ENCODE measurements at places on chromosomes 12 and 14.

DNA sequence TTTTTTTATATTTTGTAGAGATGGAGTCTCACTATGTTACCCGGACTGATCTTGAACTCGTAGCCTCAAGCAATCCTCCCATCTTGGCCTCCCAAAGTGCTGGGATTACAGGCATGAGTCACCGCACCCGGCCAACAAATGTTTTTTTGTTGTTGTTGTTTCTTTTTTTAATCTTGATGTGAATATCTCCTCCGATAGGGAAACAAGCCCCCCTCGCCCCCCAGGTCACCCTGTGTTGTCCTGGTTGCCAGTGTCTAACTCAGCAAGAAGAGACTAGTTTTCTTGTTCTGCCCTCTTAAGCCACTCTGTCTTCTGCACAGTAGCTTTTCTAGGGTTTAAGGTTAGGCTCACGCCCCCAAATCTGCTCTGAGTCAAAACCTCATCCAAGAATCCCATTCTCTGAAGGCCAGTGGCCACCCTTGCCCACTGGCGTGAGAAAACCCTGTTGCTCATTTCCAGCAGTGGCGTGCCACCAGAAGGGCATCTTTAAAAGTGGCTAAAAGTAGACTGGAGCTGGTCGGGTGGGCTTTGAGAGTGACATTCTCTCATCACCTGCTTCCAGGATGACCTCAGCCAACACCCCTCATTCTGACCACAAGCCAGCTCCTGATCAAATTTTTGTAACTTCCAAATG is 42.7 kb downstream of the C14orf132 start:
- no peak for DNase-seq

DNA sequence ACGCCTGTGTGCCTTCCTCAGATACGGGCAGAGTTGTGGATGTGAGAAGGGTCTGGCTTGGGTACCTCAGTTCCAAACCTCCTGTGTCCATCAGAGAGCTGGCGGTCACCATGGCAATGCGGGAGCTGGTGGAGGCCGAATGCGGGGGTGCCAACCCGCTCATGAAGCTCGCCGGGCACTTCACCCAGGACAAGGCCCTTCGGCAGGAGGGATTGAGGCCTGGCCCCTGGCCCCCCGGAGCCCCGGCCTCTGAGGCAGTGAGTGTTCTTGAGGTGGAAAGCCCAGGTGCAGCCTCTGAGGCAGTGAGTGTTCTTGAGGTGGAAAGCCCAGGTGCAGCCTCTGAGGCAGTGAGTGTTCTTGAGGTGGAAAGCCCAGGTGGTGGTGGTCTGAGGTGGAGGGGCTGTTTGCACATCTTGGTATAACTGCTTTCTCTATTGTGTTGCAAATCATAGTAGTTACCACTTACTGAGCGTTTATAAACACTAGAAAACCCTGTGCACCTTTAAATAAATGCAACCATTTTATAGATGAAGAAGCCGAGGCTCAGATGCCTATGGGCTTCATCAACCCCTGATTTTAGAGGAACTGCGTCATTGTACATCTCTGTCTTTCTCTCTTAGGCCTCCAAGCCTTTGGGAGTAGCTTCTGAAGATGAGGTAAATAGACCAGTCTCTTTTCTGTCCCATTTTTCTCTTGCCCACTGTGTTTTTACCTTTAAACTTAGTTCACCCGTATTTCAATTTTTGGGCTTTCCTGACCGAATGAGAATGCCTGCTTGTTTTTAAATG is 976 bp downstream of the PEX5 start:
- peak; percentile 10 for DNase-seq

DNA sequence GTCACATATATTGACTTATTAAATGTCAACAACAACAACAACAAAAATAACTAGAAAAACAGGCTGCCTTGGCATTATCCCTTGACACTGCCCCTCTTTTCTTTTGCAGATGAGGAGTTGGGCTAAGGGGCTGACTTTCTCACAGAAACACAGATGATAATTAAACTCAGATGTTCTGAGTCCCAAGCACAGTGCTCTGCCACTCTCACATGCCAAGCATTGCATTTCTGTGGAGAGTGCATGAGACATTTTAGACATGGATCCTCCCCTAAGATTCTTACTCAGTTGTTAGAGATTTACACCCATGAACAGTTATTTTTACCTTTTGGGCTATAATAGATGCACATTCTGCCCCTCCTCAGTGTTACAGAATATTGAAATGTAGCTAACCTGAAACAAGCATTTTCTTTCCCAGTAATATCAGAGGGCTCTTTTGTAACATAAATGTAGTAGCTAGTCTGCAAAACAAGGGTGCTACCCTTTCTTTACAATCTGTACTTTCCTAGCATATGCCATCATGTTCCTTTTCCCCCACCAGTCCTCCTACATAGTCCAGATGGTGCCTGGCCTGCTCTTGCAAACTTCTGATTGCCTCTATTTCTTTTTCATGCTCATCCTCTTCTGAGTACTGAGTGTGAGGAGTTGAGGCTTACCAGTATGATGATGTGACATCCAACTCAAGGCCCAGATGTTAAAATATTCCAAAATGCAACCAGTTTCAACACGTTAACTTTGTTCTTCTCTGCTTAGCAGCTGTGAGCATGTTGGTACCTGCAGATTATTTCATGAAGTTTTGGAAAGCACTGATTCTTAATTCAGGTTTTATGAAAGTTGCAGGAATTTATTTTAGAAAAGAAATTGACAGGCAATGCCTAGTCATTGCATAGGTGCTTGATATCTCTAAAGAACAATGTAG is 125.0 kb upstream of the ATP2B1 start:
- DNase-seq = no peak

- no peak for DNase-seq
Observed at GRCh38 chr12:127750076-127750840, 516.7 kb upstream of the TMEM132C start.

DNA sequence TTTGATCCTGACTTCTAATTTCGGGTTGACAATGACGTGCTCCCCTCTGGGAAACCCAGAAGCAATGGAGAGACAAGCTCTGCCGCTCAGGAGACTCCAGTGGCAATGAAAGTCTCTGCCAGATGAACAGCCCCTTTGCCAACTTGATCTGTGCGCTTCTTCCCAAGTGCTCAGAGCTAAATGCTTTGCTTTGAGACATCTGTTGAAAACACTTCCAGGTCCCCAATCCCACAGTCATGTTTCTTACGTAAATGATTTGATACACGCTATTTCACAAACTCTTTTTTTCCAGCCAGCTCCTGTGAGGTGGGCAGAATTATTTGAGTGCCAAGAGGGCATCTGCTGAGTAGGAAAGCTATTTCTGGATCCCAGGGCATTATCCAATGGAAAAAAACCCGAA is 147.6 kb downstream of the RIMBP2 start:
- DNase-seq = no peak

- DNase-seq = no peak
Observed at GRCh38 chr14:24207104-24207551, 1.6 kb downstream of the TSSK4 start.

GRCh38 chr12:237026-237815 is 23.3 kb upstream of the SLC6A12 start:
- DNase-seq = no peak

- no peak for DNase-seq
Observed at GRCh38 chr14:54003064-54003463, 46.4 kb upstream of the BMP4 start.

DNA sequence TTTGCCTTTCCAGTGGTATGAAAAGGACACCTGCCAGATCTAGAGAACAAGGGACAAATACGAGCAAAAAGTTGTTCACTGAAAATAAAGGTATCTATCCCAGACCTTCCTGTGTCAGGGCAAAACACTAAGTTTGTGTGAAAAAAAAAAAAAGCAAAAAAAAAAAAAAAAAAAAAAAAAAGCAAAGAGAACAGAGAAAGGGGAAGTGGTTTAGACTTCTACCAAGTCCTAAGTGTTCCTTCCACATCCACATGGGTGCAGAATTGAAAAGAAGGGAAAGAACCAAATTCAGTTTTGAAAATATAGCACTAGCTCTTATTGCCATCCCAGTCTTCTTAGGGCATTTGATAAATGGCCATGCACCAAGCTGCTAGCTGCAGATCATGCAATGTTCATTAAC is 41.7 kb downstream of the ZCRB1 start:
- no peak for DNase-seq

DNA sequence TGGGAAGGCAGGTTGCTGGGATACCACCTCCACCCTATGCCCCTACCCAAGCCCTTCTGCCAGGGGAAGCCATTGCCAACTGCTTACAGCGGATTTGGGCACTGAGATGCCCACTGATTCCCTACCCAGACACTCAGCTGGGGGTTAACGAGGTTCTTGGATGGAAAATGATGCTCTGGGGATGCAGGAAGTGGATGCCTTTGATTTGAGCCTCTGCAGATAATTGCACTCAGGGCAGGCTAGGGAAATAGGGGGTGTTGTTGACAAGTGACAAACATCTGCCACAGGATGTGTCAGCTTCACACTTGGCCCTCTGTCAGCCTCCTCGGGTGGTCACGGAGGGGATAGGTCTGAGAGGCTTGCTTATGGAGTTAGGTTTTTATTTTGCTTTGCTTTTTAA is 57.4 kb downstream of the RPH3A start:
- no peak for DNase-seq

DNA sequence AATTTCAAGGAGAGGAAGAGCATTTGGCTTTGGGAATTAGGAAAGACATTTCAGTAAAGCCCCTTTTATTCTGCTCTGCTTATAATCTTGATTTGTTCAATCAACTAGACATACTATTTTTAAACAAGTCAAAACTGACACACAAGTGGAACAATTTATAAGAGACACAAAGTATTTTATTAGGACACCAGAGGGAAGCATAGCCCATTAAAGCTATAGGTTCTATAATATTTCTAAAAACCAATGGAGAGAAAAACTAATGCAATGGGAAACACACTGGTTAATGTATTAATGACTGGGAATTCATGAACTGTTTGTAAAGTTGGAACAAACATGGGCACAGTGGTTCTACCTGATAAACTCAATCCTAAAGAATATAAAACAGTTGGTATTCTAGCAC is 15.3 kb upstream of the CERS5 start:
- no peak for DNase-seq

DNA sequence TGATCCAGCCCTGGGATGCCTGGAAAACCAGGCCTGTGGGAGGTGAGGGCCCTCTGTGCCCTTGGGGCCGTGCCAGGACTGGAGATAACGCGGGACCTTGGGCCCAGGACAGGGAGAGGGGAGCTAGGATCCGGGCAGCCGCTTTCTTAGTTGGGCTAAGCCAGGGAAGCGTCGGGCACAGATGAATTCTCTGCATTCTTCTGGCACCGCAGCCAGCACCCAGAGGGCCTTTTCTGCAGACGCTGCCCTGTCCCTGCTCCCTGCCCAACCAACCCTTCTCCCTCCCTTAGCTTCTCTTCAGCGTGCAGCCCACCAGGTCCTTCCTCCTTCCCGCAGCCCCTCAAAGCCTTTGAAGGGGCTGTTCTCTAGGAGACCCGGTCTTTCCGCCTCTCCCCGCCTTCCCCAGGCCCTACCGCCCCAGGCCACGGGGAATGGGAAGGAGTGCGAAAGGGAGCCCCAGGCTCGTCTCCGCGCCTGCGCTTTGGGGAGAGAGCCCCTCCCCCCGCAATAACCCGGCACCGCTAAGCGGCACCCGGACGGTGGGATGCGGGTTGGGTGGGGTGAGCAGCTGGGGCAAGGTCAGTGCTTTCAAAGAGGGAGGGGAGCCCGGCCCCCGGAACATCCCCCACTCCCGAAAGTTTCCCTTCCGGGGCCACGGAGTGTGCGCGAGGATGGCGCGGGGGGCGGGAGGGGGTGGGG is 663 bp downstream of the NCKAP5L start:
- DNase-seq = peak; percentile 71

- no peak for DNase-seq
Observed at GRCh38 chr12:46365951-46366379, 6.6 kb downstream of the SLC38A2 start.

GRCh38 chr12:28859551-28859950 is 289.5 kb upstream of the FAR2 start:
- DNase-seq = no peak

GRCh38 chr12:62613081-62613480 is 146.5 kb downstream of the MON2 start:
- no peak for DNase-seq

DNA sequence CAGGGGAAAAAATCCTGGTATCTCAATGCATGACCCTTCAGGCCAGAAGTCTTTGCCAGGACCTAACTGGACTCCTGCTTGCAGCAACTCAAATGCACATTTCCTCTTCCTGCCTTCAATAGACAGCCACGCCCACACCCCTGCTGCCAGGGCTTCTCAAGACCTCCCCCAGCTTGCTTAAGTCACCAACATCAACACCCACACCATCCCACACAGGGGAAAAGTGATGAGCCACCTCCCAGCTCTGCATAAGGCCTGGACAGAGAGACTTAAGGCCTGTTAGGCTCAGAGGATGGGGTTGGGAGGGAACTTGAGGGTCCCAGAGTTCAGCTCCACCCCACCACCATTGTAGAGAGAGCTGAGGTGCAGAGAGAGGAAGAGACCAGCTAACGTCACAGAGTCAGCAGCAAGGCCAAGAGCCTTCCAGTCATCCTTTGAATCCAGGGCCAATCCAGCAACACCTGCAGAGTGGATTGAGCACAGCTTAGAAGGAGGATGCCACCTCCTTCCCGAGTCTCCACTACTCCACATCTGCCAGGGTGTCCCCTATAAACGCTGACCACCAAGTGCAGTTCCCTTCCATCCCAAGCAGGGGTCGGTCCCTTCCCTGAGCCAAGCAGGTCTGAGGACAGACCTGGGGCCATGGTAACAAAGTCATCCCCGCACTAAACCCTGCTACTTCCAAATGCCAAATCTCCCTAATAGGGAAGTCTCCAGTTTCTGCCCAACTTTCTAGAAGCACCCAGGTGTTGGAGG is 50.0 kb downstream of the KDM2B start:
- DNase-seq = no peak

- DNase-seq = no peak
Observed at GRCh38 chr14:103091041-103091882, 3.3 kb upstream of the EXOC3L4 start.

DNA sequence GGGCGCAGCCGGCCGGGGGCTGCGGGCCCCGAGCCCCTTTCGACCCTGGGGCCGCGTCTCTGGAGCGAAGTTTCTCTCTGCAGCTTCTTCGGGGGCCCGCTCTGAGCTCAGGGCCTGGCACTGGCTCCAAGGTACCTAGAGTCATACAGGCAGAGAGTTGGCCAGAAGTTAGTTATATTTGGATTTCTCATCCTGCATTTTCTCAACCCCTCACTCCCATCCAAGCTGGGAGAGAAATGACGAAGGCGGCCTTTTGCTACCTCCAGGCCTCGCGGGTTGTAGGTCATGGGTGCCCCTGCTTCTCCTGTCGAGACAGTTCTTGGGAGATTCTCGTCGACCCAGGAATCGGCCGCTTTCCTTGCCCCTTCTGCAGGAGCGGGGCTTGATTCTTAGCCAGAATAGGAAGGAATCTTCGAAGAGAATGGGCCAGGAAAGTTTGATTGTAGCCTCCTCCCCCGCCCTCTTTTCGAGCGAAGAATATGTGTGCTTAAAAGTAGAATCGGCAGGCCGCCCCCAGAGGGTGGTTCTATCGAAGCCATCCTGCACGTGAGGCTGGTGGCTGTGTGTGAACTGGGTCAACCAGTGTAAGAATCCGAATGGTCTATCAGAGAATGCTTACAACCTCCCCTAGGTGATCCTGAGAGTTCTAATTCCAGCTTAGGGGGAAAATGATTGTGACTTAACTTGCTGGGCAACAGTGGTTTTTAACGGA is 785 bp downstream of the MLEC start:
- DNase-seq = peak; percentile 39

GRCh38 chr12:45669093-45669492 is 60.4 kb upstream of the ARID2 start:
- DNase-seq = no peak

GRCh38 chr12:11758087-11758486 is 108.6 kb downstream of the ETV6 start:
- DNase-seq = no peak

GRCh38 chr12:112466011-112466422 is 47.3 kb downstream of the PTPN11 start:
- DNase-seq = no peak

Data from RWPE1 (cell line).